ENCODE measurements at places on chromosomes 13 and 19.

GRCh38 chr19:33665776-33666595, 44.2 kb downstream of the CHST8 start:
- no peak for DNase-seq

GRCh38 chr13:109862627-109863026, 76.2 kb upstream of the IRS2 start:
- DNase-seq: no peak

DNA sequence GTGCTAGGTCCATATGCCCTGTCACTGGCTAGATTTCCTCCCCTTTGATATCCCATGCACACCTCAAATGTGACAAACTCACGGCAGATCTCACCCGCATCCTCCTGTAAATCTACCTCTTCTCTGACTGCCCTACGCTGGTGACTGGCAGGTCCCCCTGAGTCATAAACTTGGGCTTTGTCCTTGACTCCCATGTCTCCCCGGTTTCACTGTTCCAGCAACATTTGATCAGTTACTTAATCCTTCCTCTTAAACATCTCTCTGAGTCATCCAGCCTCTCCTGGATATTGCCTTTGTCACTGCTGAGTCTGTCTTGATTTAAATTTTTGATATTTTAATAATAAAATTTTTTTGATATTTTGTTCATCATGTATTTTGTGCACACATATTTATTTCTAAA, 26.5 kb downstream of the FAM216B start:
- DNase-seq: no peak

- no peak for DNase-seq
These were observed 500.9 kb downstream of the MYO16 start for GRCh38 chr13:109130093-109130835.

DNA sequence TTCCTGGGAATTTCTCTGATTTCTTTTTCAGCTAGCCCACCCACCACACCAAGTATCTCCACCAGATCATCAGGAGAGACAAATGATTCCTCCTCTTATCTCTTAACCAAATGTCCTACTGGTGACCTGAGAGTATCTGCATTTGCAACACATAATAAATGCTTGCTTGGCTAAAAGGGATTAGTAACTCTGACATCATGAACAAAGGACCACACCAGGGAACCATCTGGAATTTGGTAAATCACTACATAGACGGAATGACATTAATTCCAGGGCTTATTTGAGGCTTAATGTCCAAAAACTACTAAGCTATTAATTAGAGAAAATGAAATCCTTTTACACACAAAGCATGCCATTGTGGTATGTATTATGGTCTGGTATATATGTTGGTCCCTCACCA, 139.0 kb downstream of the RAP2A start:
- DNase-seq: no peak

GRCh38 chr13:34627509-34628208, 314.4 kb upstream of the NBEA start:
- no peak for DNase-seq

DNA sequence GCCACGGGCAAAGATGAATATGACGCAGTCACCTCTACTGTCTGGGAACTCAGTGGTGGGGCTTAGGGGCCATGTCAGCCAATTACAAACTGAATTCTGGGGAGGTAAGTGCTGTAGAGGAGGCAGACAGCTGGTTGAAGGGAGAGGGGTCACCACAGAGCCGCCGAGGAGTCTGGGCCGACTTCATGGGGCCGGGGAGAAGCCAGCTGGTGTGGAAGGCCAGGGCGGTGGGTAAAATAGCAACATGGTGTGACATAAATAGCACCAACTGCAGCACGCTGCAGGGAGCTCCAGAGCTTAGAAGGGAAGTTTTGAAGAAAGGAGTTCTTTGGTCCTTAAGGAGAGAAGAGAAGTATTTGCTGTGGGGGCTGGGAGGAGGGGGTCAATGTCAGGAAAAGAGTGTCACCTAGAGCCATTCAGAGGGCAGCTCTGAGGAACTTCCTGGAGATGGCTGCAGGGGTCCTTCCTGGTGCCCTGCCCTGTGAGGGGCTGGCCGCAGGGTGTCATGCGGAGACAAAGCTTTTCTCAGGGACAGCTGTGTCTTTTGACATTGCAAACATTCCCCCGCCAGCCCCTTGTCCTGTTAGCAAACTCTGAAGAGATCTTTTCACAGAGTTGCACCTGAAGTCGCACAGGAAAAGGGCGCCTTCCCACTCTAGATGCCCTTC, 6.4 kb downstream of the METTL21C start:
- no peak for DNase-seq

DNA sequence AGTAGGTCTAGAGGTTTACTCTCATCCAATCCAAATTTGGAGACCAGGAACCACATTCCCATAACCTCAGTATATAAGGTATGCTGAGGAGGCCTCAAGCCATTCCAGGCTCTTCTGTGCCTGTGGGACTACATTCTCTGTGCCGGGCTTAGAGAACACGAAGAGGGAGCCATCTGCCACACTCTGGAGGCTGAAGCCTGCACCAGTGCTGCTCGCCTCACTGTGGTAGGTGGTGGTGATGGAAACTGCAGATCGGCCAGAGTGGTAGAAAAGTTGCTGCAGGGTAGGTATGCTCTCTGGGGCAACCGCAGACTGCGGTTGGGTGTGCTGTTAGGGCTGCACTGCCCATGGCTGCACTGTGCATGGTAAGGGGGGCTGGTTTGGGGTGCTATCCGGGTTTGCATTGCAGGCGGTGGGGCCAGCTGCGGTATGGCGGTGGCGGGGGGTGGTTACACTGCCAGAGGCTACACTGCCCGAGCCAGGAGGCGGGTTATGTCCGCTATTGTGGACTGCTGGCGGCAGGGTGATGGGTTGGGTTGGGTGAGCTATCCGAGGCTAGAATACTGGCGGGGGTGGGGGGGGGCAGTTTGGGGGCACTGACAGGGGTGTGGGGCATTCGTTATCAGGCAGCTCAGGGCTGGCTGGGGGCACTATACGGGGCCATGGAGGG, 145.0 kb downstream of the TNFRSF19 start:
- no peak for DNase-seq

DNA sequence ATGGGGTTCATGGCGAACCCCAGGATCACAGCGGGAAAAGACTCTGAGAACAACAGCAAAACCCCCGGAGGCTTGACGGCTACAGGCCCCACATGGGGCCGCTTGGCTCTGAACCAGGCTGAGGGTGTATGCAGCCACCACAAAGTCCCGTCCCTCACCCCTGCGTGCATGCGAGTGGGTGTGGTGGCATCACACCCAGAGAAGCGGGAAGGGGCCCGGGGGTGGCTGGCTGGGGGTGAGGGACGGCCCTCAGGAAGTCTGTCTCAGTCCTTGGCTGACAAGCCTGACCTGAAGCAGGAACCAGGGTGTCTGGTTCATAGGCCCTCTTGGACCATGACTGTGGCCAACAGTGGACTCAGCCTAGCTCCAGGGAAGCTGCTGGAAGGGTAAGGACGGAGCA, 34.2 kb downstream of the CEBPG start:
- no peak for DNase-seq

DNA sequence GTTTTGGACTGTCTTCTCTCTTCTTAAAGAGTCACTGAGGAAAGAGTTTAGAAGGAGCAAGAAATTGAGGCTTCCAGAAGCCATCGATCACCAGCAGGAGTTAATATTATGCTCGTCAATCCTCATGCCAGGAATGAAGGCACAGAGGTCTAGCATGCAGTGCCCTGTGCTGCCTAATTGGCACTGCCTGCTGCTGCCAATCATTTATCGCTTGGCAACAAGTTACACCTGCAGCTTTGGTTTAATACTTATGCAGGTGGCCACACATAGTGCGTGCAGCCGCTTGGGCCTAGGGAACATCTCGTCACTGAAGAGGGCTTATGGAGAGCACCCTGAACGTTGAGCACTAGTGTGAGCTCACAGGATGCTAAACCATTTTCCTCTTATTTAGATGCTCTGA, 2.7 kb upstream of the SOX1 start:
- no peak for DNase-seq

DNA sequence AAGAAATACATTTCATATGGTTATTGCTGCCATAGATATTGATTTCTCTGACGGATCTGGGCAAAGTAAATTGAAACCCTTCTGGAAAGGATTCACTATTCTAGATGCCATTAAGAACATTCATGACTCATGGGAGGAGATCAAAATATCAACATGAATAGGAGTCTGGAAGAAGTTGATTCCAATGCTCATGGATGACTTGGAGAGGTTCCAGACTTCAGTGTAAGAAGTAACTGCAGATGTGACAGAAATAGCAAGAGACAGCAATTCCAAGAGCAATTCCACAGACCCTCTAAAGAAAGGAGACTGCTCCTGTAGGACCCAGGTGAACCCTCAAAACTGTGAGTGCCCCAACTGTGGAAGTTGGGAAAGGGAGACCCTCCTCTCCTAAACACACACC, 30.9 kb upstream of the KCTD12 start:
- no peak for DNase-seq

- DNase-seq: no peak
These were observed 96.2 kb downstream of the COL4A2 start for GRCh38 chr13:110403315-110403714.

DNA sequence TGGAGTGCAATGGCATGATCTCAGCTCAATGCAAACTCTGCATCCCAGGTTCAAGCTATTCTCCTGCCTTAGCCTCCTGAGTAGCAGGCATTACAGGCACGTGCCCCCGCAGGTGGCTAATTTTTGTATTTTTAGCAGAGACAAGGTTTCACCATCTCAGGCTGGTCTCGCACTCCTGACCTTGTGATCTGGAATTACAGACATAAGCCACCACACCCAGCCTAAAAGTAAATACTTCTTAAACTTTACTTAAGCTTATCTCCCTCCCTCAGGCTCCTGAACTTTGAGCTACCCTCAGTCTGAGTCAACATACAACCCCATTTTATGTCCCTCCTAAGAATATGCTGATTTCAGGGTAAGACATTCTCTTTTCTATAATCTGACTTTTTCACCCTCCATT, 66.1 kb downstream of the ZNF486 start:
- no peak for DNase-seq

DNA sequence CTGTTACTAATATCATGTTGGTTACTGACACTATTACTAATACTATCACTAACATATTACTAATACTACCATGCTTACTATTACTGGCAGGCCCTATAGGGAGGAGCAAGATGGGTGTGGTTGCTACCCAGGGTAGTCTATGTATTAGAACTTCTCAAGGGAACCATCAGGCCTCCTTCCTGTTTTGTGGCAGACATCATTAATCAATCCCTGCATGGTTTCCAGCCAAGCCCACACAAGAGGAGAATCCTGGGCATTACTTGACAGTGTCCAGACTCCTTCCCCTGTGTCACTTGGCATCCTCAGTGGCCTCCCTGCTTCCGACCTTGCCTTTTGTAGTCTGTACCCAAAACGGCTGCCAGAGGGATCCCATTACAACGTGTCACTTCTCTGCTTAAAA, 8.9 kb downstream of the HAS1 start:
- no peak for DNase-seq

GRCh38 chr13:62088165-62088564, 672.5 kb upstream of the PCDH20 start:
- DNase-seq: no peak

- no peak for DNase-seq
These were observed 24.4 kb downstream of the PLA2G4C start for GRCh38 chr19:48085904-48086864.

GRCh38 chr13:63128716-63129115, 1713.1 kb upstream of the PCDH20 start:
- no peak for DNase-seq
